ENCODE measurements at places on chromosomes 5 and 9.

DNA sequence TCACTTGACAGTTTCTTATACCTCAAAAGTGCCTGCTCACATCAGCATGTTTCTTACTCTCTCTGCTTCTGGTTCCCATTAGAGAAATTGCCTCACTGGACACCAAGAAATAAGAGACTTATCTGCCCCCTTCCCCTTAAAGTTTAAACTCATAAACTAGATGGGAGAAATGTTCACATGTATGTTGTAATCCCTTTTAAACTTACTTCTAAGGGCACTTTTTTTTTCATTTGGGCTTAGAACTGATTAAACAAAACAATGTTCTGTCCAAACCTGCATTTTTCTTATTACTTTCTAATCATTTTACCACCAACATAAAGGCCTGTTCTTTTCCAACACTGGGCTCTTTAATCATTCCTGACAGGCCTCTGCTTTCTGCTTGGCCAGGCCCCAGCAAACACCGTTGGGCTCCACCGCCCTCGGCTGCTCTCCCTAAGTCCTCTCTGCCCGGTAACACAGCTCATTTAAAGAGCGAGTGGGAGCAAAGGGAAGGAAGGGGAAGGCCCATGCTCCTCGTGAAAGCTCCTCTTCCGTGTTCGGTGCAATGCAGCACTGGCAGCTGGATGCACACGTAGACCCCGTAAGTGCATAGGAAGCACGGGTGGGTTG lies 53.4 kb downstream of the ROR2 start:
- DNase-seq, result peak; percentile 16

- DNase-seq, result no peak
These were observed 18.8 kb upstream of the FCN2 start for GRCh38 chr9:134861595-134862334.

DNA sequence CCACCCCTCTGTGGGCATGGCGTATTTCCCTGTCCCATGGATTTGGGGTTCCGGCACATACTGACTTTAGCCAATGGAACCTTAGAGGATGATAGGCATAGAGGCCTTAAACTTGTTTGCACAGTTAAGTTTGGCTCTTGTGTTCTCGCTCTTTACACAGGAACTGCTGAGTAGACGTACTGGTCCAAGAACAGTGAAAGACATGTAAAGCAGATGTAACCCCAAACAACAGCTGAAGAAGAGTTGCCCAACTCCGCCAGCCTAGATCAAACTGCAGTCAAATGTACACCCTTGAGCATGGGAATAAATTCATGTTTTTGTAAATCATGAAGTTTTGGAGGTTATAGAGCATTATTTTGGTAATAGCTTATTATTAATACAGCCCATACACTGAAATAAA lies 260.0 kb upstream of the NREP start:
- DNase-seq, result no peak

DNA sequence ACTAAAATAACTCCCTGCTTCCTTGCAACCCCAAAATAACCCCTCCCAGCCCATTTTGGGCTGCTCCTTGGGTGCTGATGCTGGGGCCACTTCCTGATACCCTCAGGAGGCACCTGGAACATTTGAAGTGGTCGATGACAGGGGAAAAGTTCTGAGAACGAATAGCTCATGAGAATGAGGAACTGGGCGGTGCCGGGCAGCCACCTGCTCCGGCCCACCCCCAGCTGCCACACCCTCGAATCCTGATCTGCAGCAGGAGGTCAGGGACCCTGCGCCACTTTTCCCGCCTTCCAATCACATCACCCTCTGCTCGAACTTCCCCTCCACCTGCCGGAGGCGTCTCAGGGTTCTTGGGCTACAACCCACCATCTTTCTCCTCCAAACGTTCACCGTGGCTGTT lies 19.7 kb downstream of the HRH2 start:
- DNase-seq, result no peak

DNA sequence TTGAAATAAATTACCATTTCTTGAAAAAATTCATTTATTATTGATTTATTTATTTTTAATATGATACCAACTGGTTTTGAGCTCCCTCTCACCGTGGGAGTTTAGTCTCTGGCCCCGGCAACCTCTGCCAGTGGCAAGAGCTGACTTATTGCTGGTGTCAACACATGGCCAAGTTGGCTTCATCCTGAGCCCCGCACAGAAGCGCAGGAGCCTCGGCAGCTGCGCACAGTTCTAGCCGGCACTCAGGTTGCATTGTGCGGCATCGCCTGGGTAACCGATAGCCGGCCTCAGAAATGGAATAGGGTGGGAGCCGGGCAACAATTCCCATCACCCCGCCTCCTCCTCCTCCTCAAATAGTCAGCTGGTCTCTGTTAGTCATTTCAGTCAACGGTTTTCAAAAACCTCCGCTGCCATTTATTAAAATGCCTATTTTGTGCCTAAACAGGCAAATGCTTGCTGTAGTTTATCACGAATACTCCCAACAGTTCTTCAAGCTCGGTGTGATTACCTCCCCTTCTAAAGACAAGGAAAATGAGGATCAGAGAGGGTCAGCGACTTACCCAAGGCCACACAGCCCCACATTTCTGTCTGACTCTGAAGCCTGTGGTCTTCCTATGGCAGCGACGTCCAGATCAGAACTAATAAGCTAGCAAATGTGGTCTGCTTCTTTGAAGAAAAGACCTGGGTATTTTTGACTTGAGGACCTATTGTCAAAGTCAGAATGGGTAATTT lies 15.7 kb upstream of the MSX2 start:
- DNase-seq, result no peak

GRCh38 chr9:137485343-137486140 lies 26.4 kb upstream of the NSMF start:
- DNase-seq, result peak; percentile 92

DNA sequence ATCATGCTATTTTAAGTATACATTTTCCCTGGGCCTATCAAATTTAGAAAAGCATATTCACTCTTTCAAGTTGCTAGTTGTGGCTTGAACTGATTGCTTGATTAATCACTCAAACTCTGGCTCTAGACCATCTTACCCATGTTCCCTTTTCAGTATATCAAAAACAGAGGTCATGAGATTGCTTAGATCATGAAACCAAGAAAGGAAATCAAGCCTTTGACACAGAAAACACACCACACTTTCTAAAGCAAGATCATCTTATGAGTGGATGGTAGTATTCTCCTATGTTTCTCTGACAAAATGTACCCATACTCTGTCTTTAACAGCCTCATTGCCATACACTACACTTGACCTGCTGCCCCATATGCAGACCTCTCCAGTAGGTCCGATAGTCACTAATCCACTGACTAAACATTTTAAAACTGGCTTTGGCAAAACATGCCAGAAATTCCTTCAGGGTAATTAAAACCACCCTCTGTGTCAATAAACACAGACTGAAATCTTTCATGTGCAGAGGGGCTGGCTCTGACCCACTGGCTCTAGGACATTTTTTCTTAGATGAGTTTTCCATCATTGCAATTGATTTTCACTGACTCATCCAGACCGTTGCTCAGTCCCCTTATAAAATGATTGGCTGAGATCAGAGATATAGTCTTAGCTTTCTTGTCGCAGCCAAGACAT lies 18.2 kb downstream of the PPP2R2B start:
- no peak for DNase-seq

GRCh38 chr9:21967702-21968101 lies 26.5 kb downstream of the CDKN2A start:
- DNase-seq, result no peak

DNA sequence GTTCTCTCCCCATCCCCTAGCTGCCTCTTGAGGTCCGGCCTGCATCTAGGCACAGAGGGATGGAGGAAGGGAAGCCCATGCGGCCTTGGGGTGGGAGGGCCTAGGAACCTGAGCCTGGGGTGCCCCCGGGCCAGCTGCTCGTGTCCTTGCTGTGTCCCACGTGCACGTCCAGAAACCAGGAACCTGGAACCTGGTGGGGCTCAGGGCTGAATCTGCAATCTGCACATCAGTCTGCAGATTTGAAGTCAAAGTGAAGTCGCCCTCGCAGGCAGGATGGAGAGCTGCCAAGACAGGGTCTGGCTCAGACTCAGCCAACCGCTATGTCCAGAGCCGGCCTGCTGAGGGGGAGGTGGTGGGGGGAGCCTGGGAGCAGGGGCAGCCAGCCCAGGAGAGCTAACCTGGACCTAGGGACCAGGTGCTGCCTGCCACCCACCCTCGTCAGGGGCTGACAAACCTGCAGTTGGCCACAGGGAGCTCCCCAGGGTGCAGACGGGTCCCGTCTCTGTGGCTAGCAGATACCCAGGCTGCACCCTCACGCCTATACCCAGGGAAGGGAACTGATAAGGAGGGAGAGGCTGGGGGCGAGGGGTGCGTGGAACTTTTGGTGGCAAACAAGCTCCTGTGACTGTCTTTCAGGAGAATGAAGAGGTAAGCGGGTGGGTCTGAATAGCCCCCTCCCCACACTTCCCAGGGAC lies 103.5 kb upstream of the SIMC1 start:
- DNase-seq, result no peak

DNA sequence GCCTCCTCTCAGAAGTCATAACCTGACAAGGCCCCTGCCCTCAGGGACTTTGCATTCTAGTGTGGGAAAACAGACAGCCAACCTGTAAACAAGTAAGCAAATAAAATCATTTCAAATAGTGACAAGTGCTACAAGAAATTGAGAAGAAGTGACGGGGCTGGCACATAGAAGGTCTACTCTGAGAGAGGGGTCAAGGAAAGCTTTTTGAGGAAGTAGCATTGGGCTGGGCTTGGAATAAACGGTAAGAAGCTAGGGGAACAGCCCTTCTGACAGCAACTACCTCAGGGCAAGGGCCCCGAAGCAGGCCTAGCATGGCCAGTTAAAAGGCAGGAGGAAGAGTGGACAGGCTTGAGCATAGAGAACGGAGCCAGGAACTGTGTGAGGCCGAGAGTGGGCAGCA lies 4.8 kb upstream of the SLC2A8 start:
- no peak for DNase-seq

GRCh38 chr9:86217076-86217755 lies 42.2 kb downstream of the C9orf153 start:
- DNase-seq, result no peak

DNA sequence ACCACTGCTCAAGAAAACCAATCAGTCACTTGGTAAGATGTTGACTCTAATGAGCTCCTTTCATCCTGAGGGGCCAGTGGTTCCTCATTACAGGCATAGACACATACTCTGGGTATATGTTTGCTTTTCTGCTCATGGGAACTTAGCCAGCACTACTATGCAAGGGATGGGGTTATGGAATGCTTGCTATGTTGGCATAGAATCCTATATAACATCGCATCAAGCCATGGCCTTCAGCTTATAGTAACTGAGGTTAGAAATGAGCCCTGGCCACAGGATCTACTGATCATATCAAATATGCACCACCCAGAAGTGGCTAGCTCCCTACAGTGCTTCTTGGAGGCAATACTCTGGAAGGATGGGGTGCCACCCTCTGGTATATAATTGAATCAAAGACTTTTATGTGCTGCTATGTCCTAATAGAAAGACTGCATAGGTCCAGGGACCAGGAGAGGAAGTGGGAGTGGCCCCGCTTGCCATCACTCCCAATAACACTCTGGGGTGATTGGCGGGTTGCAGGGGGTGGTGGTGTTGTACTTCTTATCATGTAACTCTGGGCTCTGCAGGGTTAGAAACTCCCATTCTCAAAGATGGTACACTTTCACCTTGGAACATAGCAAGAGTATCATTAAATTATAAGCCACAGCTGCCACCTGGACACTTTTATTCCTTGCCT lies 70.3 kb downstream of the ZNF366 start:
- DNase-seq, result no peak

- no peak for DNase-seq
These were observed 15.6 kb upstream of the EPB41L4B start for GRCh38 chr9:109336409-109336808.

DNA sequence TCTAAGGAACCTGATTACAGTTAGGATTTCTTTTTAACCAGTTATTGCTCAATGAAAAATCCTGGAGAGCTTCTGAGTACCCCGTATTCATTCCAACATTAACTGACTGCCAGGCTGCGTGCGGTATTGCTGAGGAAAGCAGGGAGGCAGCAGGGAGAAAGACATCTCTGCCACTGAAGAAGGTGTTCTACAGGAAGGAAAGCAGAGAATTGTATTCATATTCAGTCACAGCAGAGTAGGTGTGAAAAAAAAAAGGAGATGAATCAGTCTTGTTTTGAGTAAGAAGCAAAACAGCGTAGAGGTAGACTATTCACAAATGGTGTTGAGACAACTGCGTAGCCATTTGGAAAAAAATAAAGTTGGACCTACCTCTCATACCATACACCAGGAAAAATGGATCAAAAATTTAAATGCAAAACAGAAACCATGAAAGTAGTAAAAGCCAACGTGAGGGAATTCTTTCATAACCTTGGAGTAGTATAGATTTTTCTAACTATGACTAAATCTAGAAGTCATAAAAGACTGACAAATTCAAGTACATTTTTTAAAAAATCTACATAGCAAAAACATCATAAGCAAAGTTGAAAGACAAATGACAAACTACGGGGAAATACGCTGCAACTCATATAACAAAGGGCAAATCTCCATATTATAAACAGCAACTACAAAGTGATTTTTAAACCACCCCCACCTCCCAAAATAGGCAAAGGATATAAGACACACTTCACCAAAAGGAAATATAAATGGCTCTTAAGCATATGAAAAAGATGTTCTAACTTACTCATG lies 9.9 kb upstream of the NR4A3 start:
- no peak for DNase-seq

DNA sequence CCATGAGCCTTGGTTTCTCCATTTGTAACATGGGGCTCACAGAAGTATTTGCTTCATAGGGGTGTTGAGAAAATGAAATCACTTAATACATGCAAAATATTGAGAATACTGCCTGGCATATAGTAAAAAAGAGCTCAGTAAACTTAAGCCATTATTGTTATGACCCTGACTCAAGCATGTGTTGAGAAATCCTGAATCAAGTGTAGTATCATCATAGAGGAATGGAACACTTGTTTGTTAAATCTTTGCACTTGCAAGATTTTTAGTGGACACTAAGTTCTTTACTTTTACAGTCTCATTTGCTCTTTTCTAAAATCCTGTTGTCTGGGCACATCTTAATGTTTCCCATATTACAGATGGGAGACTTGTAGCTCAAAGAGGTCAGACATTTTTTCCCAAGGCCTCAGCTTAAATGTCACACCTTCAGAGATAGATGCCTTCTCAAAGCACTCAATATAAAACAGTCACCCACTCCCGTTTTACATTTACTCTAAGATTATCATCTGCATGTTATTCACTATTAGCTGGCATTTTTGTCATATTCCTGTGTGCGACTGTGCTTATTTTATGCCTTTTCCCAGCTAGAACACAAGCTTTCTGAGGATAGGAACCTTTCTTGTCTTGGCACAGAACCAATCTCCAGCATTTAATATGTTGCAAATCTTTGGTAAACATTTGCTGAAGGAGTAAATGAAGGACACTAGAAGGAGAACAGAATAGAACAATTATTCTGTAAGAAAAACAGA lies 250.0 kb upstream of the TNC start:
- DNase-seq, result no peak

- no peak for DNase-seq
These were observed 14.0 kb downstream of the GGTA1 start for GRCh38 chr9:121485623-121486022.

DNA sequence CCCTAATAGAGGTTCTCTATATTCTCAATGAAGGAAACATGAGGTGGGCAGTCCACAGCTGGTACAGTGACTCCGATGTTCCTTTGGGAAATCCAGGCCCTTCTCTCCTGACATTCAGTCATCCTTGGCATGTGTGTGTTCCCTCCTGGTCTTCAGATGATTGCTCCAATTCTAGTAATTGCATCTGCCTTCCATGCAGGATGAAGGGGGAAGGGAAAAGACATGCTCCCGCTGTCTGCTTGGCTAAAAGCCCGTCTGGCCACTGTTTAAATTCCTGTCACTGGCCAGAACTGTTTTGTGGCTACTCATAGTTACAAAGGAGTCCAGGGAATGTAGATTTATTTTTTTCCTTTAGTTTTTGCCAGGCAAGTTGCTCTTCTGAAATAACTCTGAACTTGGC lies 65.0 kb downstream of the MAST4 start:
- no peak for DNase-seq

GRCh38 chr9:75687359-75687953 lies 203.0 kb upstream of the PCSK5 start:
- DNase-seq, result no peak
